ENCODE measurements at places on chromosomes 7 and 10.
A peak's percentile ranks its signal among the peaks of the same experiment; 100 is the strongest.

DNA sequence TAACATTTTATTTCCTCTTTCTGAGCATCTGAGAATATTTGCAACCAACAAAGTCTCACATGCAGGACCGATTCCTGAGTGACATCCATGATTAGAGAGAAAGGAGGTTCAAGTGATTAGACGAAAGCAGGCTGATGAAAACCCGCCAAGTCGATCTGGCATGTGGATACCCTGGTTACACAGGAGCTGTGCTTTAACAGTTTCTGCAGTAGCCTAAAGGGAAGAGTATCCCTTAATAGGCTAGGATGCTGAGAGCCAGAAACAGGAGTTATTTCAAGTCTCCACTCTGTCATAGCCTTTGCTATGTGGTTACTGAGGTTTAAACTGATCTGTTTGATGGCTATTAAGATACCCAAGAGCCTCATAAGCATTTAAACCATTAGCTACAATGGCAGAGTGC, 82.5 kb downstream of the PRKCQ start:
- no peak for DNase-seq

DNA sequence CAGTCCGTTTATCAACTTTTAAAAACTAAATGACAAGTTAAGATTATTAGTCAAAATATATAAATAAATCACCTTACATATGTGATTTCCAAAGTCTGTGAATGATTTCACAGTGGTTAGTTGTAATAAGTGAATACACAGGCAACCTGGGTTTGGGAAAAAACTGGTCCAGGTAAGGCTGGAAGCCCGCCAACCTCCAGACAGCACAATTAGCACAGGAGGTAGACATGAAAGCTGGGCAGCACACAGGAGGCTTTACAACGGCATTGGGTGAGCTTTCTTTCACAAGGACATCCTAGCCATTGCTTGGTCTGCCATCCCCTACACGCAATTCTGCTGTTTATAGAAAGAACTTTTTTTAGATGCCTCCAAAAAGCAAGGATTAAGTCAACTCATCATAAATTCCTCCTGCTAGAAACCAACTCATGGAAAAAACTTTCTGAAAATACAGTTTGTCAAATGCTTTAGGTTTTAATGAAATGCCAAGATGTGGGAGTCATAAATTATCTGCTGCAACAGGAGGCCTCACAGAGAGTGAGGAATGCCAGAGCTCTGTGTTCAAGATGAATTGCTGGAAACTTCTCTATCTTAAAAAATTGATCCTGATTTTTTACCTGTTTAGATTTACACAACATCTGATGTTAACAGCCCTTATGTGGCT, 346.8 kb upstream of the NFE2L3 start:
- no peak for DNase-seq

DNA sequence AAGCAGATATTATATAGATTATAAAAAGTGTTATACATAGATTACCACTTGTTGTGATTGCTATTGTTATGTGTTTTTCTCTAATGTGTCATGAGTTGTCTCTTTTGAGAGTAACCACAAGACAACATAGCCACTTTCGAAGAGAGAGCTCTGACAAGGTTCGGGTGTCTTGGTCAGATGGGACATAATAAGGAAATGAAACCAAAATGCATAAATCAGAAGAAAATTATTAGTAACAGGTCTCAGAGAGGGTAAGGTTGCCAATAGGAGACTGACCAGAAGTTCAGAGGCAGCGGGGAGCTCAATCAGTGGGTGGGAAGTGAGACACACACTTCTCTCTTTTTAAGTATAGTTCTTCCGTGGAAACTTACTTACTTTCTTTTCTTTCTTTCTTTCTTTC, 639.2 kb upstream of the POT1 start:
- DNase-seq: no peak

DNA sequence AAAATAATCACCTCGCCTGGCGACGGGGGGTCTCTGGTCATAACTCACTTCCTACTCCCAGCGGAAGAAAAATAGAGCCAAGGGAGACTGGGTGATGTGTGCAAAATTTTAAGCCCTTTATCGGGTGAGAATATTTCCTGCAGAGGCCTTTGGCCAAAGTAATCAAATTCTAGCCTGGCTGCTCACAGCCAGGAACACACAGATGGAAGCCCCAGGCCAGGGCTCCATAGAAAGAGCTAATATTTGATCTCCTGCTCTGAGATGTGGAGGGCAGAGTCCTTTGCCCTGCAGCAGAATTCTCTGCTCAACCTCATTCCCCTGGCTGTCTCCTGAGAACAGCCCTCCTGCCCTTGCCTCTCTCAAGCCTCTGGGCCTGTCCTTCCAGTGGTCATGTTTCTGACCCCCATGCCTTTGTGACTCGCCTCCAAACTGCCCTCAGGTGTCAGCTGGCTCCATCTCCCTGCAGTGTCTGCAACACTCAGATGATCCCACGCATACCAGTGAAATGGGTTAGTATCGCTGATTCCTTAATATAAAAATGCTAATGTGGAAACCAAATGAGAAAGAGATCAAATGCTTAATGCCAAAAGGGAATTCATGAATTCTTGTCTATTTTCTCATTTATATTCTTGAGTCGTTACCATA, 34.5 kb downstream of the FRMD4A start:
- no peak for DNase-seq

DNA sequence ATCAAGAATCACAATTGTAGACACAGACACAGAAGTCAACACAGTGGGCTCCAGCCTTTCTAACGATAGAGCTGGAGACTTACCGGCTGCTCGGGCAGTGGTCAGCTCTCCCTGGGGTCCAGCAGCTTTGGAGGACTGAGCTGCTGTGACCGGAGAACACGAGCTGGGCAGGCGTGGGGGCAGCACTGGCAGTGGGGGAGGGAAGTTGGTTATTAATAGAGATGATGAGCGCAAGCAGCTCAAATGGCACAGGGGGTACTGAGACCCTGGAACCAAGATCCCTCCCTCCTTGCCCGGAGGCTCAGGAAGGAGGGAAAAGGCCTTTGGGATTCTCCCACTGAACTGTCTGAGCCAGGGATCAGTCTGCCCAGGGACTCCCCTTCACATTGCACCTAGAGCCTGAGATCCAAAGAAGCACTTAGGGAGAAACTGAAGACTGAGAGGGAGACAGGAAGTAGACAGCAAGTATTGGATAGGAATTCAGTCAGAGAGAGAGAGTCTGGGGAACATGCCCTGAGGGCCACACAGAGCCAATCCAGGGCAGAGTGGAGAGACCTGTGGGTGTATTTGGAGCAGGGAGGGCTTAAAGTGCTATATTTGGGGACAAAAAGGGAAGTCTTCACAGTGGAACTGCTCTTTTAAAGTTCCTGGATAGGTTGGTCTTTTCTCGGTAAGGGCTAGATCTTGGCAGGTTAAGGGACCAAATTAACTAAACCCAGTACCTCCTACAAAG, at the start of gene MYOZ1:
Gene MYOZ1, minus strand, starts transcription at position 147 of the 733 bp plus-strand sequence. CDS start 1,457 bp downstream, outside the sequence.
- no peak for DNase-seq

- no peak for DNase-seq
Observed at GRCh38 chr10:77788496-77789010, 138.0 kb downstream of the DLG5 start.

DNA sequence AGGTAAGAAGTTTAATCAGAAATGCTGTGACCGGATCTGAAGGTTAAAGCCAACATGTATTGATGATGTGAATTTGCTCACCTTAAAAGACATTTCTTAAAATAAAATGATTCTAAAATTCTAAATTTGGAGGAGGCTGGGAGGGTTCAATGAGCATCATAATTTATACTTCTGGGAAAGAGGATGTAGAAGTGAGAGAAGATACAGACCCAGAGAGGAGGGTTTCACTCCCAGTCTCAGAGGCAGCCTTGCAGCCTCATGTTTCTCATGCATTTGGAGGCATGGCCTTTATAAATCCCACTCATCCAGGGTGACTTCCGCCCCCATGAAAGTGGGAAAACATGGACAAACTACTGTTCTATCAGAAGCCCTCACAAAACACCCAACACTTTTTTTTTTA, 305.6 kb upstream of the PITRM1 start:
- no peak for DNase-seq

DNA sequence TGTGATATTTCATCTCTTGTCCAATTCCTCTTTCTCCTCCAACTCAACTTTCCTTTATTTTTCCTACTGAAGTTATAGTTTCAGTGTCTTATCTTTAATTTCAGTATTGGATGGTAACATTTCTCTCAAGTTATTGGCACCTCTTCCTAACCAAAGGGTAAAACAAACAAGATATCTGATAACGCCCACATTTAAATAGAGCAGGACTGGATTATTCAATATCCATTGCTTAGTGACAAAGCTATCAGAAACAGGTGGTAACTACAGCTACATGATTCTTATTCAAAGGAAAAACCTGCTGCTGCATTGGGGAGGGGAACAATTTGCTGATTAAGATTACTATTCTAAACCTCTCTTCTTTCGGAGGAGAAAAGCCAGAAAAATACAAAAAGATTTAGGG, 87.8 kb downstream of the TAF3 start:
- no peak for DNase-seq

- no peak for DNase-seq
Observed at GRCh38 chr10:3255075-3255474, 82.5 kb upstream of the PITRM1 start.

DNA sequence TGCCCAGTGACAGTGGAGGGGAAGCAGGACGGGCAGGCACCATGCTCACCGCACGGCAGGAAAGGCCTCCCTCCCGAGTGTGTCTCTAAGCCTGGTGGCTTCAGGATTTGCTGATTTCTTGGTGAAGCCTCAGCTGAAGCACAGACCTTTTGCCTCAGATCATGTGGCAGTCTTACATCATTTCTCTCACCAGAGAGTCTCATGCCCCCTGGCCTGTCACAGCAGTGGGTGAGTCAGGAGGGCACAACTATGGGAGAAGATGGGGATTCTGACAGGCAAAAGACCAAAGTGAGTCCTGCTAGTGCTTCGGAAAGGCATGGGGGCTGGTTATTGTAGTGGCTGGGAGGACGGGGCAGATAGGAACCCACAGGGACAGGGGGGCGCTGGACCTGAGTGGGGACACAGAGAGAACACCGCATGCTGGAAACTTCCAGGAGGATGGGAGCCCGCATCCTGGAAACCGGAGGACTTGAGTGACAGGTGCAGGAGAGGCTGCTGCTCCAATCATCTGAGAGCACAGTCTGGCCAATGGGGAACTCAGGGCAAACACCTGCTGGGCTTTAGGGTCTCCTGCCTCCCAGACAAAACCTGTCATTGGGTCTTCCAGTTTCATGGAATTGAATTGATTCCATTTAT, 166.8 kb downstream of the ADARB2 start:
- DNase-seq: no peak

- DNase-seq: no peak
Observed at GRCh38 chr10:65040796-65041195, 1519.6 kb downstream of the REEP3 start.

DNA sequence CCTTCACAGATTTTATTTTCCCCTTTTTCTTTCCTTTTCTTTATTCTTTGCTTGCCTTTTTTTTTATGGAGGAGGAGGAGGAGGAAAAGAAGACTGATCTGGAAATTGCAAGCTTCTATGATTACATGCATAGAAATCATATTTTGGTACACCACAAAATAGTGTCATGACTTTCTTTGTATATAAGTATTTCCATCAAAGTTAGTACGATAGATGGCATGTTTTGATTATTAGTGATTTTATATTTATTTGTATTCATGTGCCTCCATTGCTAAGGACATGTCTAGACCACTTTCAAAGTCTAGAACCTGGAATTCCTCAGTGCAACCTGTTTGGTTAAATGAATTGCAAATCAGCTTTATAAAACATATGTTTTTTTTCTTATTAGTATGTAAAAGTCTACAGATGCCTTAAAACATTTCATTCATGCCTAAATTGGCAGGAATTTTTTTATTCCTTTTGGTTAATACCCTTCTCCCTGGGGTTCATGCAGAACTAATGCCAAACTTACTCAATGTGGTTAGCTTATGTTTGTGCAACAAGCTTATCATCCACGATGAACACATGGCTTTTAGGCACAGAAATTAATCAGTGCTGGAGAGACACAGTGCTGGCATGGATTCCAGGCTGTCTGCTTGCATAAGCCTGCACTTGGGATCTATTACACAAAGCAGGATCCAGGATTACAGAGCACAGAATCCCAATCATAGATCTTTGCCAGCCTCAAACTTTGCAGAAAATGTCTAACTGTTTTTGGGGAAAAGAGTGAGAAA, 213.1 kb downstream of the CHRM2 start:
- DNase-seq: peak; percentile 61

- DNase-seq: no peak
Observed at GRCh38 chr7:39414224-39415035, 151.8 kb upstream of the YAE1 start.

GRCh38 chr10:124637091-124637700, 107.0 kb downstream of the FAM53B start:
- DNase-seq: no peak

DNA sequence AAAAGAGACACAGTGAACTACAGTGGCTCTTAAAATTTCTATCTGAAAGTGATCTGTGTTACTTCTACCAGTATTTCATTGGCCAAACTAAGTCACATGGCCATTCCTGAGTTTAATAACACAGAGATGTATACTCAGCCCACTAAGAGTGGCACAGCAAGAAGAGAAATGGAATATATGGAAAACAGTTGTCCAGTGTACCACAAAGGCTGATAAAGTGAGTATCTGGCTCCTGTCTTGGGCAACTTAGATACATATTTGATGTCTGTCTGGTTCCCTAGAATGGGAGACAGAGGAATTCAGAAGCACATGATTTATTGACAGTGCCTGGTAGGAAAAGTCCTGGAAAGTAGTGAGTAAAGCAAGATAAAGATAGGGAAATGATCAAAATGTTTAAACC, 10.1 kb upstream of the PON1 start:
- no peak for DNase-seq

DNA sequence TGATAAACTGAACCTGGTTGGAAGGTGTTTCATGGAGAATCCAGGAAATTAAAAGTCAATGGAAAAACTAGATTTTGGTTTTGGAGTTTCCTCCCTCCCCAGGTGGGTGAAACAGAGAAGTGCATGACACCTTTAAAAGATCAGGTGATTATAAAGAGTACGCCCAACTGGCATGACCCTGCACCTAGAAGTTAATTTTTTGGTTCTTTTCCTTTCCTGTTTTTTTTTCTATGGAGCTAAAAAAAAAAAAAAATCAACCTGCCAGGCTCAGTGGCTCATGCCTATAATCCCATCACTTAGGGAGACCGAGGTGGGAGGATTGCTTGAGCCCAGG, 7.9 kb downstream of the GJD4 start:
- no peak for DNase-seq
